ENCODE measurements at places on chromosomes 3 and 15.

DNA sequence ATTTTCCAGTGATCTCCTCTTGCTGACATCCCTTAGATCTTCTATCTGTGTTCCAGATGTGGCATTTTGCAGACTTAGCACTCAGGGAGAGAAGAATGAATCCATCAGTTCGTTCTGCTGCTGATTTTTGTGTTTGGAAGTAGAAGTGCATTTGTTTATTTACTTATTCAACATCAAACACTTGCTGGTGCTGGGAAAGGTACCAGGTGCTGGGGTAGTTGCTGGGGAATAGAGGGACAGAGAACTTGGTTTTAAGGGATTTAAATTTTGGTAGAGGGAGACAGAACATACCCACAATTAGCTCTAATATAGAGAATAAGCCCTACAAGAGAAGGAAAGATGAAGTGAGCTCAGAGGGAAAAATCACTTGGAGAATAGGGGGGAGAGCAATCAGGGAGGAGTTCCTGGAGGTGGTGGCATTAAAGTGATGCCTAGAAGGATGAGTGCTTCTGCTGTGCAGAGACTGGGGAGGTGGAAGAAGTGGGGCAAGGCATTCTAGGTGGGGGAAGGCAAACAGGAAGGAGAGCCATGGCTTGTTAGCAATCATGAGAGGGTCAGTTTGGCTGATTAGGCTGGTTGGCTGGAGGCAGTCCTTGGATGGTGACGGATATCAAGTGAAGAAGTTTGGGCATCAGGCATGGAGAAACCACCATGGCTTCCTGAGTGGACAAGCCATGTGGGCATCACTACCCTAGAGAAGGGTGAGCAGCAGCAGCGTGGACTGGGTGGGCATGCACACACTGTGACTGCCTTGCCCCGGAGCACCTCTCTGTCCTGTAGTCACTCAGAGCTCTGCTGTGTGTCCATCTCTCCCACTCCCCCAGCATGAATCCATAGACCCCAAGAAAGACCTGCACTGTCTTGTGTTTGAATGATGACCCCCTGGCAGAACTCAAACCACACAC is 197.3 kb downstream of the OPA1 start:
- DNase-seq: no peak

DNA sequence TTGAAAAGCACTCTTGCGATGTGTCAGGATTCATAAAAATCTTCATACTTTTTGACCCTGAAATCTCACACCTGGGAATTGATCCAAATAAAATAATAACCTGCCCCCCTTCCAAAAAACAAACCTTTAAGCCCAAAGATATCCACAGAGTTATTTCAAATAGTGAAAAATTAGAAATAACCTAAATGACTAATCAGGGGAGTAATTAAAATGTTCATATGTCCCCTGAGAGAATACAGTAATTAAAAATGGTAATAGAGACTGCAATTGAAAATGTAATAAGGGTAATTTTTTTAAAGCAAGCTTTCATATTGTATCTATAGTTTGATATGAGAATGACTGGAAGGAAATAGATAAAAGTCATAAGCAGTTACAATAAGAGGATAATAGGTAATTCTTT is 68.0 kb downstream of the CALML4 start:
- DNase-seq: no peak

GRCh38 chr3:158830391-158830790 is 28.5 kb downstream of the MFSD1 start:
- DNase-seq: no peak

GRCh38 chr3:190116551-190117067 is 4.1 kb downstream of the P3H2 start:
- no peak for DNase-seq

- no peak for DNase-seq
These were observed 31.4 kb downstream of the POMGNT2 start for GRCh38 chr3:43074482-43074881.

DNA sequence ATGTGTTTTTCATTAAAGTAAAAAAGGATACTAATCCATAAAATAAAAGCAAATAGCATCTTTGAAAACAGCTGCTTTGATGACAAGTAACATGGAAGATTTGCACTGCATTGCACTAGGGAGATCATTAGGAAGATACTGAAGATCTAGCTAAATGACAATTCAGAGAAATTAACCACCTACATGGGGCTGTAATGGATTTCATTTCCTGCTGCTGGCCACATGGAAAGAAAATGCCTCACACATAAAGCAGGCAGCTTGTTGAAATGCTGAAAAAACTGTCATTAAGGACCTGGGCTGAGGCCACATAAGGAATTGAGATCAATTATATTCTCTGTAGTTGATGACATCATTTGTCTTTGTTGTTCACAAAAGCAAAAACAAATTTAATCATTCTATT is 94.1 kb downstream of the PYDC2 start:
- DNase-seq: no peak

- no peak for DNase-seq
These were observed 249.9 kb upstream of the TLE3 start for GRCh38 chr15:70347321-70348225.

DNA sequence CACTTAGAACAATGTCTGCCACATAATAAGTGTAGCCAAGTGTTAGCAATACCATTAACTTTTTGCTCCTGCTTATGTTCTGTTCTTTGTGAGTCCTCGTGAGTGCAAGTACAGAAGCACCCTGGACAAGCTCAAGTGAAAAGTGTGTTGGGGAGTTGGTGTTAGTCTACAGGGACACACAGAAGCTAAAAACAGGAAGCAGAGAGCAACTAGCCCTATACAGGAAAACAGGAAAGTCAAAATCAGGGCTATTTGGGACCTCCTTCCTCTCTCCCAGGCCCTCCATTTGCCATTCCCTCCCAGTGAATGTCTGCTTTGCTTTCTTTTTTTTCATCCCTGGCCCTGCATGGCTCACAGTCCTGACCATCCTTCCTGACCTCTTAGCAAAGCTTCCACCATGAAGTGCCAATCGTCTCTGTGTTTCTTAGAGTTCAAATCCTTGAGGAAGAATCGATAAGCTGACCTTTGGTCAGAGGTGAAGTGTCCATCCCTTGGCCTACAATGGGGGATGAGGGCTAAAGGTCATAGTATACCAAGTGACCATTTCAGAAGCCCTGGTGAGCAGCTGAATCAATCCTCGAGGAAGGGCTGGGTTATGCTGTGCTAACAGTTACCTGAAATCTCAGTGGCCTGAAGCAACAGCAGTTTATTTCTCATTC is 328.2 kb downstream of the SHQ1 start:
- DNase-seq: no peak

GRCh38 chr15:69509131-69509530 is 56.5 kb downstream of the RPLP1 start:
- no peak for DNase-seq

DNA sequence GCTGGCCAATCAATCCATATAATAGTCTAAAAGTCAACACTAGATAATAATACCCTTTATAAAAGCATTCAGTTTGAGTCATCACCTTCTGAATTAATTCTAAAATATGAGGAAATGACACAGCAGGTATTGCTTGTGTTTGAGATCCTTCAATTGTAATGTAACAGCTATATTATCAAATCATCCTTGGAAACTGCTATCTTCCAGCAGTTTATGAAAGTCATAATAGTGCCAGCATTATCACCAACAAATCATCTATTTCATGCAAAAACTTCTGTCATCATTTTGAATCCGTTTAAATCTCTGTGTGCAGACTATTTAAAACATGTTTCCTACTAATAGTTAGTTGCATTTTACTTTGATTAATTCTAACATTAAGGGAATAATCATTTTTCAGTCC is 468.7 kb downstream of the CADM2 start:
- DNase-seq: no peak

GRCh38 chr3:28859897-28860296 is 421.0 kb upstream of the RBMS3 start:
- DNase-seq: no peak

- no peak for DNase-seq
These were observed 3.4 kb downstream of the B4GALT4 start for GRCh38 chr3:119237299-119237698.

GRCh38 chr3:139226731-139227130 is 117.1 kb upstream of the MRPS22 start:
- no peak for DNase-seq

GRCh38 chr3:119817583-119818363 is 35.9 kb downstream of the NR1I2 start:
- no peak for DNase-seq

- no peak for DNase-seq
These were observed 124.7 kb upstream of the SPATA12 start for GRCh38 chr3:56935811-56936210.

- no peak for DNase-seq
These were observed 611.3 kb downstream of the SI start for GRCh38 chr3:164467007-164467406.

- no peak for DNase-seq
These were observed 2.4 kb downstream of the MB21D2 start for GRCh38 chr3:192915304-192915703.

DNA sequence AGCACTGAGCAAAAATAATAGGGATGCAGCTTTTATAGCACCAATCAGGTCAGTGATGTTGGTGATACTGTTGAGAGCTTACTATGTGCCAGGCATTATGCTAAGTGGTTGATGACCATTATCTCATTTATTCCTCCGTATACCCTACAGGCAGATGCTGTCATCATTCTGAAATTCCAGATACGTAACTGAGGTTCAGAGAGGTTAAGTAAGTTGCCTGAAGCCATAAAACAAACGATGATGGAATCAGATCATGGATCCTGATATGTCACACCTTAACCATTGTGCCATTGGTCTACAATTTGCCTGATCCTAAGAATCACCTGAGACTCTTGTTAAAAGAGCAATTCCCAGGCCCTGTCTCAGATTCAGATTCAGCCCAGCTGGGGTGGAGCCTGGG is 49.5 kb downstream of the ST6GAL1 start:
- DNase-seq: no peak

- no peak for DNase-seq
These were observed 274.9 kb upstream of the SEMA6D start for GRCh38 chr15:47442371-47442770.

- no peak for DNase-seq
These were observed 48.7 kb downstream of the NMNAT3 start for GRCh38 chr3:139629033-139629432.

DNA sequence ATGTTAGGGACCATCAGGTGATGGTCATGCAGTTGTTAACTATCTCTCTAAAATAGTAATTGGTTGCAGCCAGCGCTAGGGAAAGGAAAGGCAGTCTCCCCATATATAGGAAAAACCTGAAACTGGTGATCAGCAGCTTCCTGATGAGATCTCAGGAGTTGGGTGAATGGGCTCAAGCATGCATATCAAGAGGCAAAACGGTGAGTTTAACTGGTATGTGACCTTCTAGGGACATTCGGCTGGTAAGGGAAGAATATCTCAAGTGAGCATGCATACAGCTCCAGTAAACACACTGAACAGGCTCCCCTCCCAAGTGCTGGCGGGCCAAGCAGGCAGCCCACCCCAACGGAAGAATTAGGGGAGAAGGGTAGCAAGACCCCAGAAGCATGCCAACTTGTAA is 49.3 kb upstream of the ROBO2 start:
- DNase-seq: no peak

DNA sequence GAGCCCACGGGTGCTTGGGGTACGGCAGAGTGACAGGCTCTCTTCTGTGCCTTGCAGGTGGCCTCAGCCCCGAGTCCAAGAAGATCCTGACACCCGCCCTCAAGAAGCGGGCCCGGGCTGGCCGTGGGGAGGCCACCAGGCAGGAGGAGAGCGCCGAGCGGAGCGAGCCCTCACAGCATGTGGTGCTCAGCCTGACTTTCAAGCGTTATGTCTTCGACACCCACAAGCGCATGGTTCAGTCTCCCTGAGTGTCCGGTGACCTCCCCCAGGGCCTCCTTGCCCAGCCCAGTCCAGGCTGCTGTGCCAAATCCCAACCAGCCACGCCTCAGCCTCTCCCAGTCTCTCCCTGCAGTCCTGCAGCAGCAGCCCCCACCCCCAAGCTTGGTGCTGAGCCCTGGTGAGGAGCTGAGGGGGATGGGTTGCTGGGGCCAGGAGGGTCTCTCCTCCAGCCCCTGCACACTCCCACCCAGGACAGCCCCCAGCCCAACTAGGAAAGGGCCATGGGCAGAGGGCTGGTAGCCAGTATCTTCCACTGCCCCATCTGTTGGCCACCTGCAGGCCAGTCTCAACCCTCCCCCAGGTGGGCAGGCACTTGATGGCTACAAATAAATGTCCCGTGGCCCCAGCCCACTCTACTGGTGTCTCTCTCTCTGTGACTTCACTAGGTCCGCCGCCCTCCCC is 58.5 kb downstream of the DNAJB8 start:
- no peak for DNase-seq

DNA sequence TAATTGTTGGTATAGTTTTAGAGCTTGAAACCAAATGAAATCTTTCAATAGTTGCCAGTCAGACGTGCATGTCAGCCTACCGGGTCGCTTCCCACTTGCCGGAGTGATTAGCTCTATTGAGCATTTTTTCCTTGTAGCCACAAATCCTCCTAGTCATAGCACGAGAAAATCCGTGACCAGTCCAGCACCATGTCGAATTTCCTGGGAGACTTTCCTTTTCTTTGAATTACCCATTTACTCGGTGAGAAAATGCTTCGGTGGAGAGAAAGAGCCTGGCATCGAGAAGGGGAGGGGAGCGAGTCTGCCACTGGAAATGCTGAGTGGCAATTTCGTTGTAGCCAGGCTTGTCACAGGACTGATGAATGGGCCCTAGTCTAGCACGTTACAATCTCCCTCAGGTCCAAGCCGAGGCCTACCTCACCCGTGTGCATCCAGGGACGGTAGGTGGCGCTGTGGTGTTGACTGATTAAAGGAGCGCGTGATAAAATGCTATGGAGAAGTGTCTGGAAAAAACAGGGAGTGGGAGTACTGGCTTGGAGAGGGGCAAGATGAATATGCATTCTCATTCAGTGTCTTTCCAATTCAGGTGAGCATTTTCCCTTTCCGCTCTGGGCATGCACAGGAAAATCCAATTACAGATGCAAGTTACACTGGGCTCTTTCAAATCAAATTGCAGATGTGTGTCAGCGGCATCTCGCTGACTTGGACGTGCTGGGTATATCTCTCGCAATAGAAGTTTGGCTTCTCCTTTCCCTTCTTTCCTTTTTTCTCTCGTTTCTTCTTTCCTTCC is 238.8 kb downstream of the EDEM1 start:
- no peak for DNase-seq

GRCh38 chr3:74167926-74168325 is 446.5 kb downstream of the CNTN3 start:
- no peak for DNase-seq

GRCh38 chr15:101349047-101349951 is 54.3 kb upstream of the SNRPA1 start:
- DNase-seq: no peak

- no peak for DNase-seq
These were observed 40.2 kb downstream of the TRANK1 start for GRCh38 chr3:36904641-36905040.

- no peak for DNase-seq
These were observed 178.8 kb downstream of the MEIS2 start for GRCh38 chr15:36921484-36922091.

- no peak for DNase-seq
These were observed 73.7 kb downstream of the CCNL1 start for GRCh38 chr3:157086060-157086750.

GRCh38 chr3:188385295-188385694 is 231.3 kb downstream of the LPP start:
- DNase-seq: no peak

DNA sequence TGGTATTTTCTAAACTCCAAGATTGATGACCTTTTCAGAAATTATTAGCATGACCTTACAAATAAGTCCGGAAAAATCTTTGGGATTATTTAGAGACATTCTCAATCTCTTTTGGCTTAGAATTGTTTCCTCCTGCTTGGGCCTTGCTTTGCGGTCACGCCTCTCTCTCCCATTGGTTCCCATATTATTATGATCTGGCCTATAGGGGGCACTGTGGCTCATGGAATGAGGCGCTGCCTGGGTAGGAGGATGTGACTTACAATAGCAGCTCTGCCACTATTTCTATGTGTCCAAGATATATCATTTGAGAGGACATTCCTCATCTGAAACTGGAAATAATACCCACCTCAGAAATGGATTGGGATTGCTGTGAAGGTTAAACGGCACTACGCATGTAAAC is 464.9 kb downstream of the MFSD1 start:
- no peak for DNase-seq
